ENCODE measurements at places on chromosomes 1 and 21.

- DNase-seq: no peak
These were observed 27.1 kb upstream of the CD2 start for GRCh38 chr1:116726872-116727820.

GRCh38 chr21:38376693-38377092 lies 119.9 kb downstream of the KCNJ15 start:
- DNase-seq: no peak

DNA sequence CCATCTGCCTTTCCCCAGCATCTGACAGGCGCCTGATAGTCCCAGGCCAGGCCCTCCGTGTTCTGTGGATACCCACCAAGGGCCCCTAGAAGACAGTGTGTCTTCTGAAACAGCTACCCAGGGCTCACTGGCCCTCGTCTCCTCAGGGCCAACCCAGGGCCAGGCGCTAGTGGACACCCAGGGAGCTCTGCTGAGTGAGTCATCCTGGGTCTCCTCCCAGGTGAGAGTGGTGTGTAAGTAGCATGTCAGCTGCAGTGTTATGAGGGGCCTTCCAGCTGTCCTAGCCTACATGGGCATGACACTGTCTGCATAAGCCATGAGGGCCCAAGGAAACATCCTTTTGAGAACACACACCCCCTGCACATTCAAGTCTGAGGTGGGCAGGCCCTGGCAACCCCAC lies 36.7 kb downstream of the CHD5 start:
- DNase-seq: no peak

DNA sequence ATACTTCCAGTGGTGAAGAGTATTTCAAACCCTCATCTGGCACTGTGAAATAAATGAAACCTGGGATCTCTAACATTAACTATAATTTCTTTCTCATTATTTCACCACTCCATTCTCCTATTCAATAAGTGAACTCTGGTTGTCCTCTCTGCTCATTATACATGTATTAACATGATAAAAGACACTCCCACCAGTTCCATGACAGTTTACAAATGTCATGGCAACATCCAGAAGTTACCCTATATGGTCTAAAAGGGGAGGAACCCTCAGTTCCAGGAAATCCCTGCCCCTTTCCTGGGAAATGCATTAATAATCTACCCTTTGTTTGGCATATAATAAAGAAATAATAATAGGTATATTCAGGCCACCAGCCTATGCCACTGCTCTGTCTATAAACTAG lies 62.7 kb upstream of the BRINP3 start:
- DNase-seq: no peak

DNA sequence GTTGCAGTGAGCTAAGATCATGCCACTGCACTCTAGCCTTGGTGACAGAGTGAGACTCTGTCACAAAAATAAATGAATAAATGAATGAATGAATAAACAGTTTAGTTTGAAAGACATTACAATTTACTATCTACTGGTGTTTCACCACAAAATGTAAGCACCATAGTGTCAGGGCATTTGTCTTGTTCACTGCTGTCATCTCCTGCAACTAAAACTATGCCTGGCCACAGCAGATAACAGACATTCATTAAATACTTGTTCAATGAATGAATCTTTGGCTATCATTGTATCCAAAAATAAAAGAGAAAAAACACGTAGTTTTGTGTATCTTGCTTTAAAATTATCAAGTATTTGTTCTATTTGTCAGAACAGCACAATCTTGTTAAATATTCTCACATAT lies 32.5 kb downstream of the SASS6 start:
- DNase-seq: no peak

GRCh38 chr21:45695086-45695485 lies 51.6 kb downstream of the PCBP3 start:
- no peak for DNase-seq

DNA sequence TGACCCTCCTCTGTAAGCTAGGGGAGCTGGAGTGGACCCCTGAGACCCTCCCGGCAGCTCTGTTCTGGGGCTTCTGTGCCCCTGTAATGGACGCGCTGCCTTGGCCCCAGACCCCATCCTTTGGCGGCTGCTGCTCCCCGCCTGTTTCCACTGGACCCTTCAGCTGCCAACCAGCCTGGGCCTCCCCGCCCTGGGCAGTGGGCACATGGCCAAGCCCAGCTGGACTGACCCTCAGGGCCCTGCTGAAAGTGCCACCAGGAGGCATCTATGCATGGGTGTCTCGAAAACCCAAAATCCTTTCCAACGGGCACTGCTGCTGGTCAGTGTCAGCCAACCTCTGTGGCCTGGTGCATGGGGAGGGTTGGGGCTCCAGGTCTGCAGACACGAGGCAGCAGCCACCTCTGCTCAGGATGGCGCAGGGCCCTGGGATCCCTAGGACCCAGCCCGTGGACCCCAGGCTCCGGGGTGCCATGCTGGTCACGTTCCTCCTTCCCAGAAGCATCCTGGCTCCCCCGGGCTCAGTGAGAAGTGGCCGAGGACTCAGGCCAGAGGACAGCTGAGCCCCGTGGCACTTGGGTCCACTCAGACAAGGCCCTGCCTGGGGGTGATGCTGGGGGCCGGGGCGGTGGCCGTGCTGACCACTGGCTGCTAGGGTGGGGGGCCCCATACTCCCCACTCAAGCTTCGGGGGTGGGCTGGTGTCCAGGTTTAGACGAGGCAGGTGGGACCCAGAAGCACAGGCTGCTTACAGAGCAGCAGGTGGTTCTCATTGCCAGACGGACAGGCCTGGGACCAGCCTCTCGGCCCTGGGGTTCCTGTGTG lies 46.9 kb downstream of the SLX9 start:
- no peak for DNase-seq
